ENCODE measurements at places on chromosomes 11 and 22.

GRCh38 chr11:117960406-117960805 is 25.8 kb upstream of the IL10RA start:
- no peak for DNase-seq

DNA sequence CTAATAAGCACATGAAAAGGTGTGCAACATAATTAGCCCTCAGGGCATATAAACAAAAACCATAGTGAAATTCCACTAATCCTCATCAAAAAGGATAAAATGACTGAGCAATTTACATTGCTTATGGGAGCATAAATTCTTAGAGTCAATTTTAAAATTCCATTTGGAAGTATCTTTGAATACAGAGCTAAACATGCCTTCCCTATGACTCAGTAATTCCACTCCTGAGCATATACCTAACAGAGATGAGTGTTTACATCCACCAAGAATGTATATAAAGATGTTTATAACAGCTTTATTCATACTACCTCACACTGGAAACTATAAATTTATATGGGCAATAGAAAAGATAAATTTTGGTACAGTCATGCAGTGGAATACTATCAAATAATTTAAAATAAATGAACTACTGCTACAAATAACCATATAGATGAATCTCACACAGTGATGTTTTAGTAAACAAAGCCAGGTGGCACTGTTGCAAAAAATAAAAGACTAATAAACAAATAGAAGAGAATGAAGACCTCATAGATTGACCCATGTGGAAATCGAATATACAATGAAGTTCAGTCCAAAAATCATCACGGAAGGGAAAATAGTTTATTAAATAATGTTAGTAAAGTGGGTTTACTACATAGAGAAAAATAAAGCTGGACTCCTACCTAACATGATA is 8.2 kb upstream of the OR2D2 start:
- no peak for DNase-seq

DNA sequence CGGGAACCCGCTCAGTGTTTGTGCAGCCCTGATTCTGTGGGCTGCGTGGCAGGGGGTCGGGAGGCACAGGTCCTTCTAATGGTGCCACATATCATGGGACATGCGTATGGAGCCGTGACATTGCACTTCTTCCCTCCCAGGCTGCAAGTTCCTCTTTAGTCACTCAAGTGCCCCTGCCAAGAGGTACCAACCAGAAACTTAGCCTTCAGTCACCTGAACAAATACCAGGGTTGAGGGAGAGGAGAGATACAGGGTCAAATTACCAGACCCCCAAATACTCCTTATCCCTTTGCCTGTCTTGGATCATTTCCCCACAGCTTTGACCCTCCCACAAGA is 209.1 kb downstream of the BUD13 start:
- no peak for DNase-seq

GRCh38 chr11:44760917-44761550 is 34.3 kb downstream of the TSPAN18 start:
- no peak for DNase-seq

- DNase-seq: no peak
Observed at GRCh38 chr11:120598517-120599257, 87.1 kb downstream of the GRIK4 start.

GRCh38 chr11:116445108-116446047 is 327.4 kb downstream of the BUD13 start:
- DNase-seq: no peak

- no peak for DNase-seq
Observed at GRCh38 chr11:114195981-114196731, 100.0 kb upstream of the NNMT start.

GRCh38 chr22:33785283-33785968 is 134.8 kb downstream of the LARGE1 start:
- no peak for DNase-seq

GRCh38 chr11:68832476-68833181 is 9.1 kb downstream of the CPT1A start:
- no peak for DNase-seq

GRCh38 chr22:23070418-23071229 is at the start of gene GNAZ:
Gene GNAZ, plus strand, starts transcription at chr22:23070519. Its CDS starts 25,177 bp downstream, at chr22:23095696.
- DNase-seq: no peak

- DNase-seq: no peak
Observed at GRCh38 chr11:77776455-77776854, 44.1 kb downstream of the RSF1 start.

DNA sequence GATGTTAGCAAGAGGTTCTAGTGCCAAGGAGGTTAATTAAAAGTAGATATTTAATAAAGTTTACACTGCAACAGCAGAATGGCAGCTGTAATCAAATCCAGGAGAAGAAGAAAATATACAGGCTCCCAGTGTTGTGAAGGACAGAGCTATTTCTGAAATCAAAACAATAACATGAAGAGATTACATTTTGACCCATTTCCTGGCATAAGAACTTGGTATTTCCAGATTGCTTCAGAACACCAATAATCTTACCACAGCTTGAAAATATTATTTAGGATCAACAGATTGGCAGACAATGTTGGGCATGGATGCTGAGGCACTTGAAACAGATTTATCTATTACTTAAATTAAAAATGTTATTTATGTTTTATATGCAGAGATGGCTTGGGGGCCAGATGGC is 692.5 kb downstream of the KCNA4 start:
- DNase-seq: no peak

GRCh38 chr11:134901542-134901941 is 489.5 kb upstream of the B3GAT1 start:
- DNase-seq: no peak

DNA sequence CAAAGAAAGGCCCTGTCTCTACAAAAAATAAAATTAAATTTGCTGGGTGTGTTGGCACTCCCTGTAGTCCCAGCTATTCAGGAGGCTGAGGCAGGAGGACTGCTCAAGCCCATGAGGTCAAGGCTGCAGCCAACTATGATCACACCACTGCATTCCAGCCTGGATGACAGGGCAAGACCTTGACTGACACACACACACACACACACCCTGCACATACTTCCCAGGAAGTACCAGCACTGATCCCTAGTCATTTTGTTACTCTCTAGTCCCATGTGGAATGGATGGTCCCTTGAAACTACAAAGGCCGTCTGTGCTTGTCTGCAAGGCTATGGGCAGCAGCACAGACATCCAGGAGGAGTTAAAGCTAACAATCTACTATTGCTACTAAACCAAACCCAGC is 59.7 kb upstream of the CYP2D6 start:
- no peak for DNase-seq

DNA sequence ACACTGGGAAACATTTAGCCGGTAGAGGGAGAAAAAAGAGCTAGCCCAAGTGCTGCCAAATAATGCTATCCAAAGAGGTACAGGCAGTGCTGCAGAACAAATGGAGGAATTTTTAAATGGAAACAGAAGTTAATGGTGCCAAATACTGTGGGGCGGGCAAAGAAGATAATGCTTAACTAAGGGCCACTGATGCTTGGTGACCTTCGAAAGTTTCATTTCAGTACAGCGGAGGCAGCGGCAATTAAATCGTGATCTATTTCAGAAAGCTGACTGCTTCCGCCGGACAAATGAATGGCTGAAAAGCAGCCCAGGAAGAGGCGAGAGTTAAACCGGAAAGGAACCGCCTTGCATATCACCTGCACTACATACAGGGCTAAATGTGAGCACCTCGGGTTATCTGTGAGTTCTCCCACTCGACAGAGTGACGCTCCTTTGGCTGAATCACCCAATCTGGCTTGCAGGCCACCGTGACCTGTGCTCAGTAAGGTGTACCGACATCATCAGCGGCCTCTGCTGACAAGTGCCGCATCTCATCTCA is 42.1 kb downstream of the CADM1 start:
- no peak for DNase-seq

DNA sequence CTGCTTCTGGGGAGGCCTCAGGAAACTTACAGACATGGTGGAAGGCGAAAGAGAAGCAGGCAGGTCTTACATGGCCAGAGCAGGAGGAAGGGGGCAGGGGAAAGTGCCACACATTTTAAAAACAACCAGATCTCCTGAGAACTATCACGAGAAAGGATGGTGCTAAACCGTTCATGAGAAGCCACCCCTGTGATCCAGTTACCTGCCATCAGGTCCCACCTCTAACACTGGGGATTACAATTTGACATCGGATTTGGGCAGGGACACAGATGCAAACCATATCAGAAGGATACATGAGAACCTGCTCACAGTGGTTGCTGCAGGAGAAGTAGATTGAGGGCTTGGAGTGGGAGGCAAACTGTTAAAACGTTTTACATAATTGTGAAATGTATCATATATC is 152.2 kb downstream of the ADAMTS15 start:
- DNase-seq: no peak

GRCh38 chr22:40556641-40557040 is 79.9 kb downstream of the MRTFA start:
- no peak for DNase-seq

DNA sequence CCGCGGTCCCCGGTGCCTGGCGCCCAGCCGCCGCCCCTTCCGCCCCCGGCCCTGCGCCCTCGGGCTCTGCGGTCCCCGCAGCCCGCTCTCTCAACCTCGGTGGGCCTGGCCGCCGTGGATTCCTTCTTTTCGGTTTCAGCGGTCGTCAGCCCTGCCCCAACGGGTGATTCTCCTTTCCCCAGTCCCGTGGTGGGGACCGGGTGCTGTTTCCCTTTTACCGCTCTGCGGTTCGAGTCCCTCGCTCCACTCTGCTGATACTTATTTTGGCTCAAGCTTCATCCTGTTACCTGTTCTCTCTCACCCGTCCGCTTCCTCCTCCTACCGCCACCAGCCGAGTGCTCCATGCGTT is 494 bp downstream of the ZDHHC5 start:
- DNase-seq: no peak

DNA sequence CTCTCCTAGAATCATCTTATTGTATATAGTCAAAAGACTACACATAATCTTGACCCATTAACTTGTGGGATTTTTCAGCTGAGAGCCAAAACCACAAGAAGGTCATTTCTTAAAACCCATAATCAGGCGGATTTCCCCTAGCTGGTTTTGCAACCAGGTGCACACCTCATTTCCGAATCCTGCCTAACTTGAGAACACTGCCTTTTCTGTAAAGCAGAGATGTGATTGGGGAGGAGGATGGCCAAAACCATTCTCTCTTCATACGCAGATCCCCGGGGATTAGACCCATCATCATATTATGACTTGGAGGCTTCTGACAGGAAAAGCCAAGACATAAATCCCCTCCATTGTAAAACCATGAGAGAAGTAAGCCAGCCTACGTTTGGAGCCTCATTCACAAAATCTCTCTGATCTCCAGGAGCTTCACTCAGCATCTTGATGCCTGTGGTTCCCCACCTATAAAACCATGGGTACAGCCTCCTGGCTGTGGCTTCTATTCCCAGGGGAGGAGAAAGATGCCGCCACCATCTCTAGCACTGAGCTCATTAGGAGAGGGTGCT is 191.3 kb downstream of the KIF18A start:
- DNase-seq: no peak

- no peak for DNase-seq
Observed at GRCh38 chr11:42473106-42473505, 838.7 kb upstream of the API5 start.

- no peak for DNase-seq
Observed at GRCh38 chr11:77411137-77411707, 62.7 kb downstream of the PAK1 start.

DNA sequence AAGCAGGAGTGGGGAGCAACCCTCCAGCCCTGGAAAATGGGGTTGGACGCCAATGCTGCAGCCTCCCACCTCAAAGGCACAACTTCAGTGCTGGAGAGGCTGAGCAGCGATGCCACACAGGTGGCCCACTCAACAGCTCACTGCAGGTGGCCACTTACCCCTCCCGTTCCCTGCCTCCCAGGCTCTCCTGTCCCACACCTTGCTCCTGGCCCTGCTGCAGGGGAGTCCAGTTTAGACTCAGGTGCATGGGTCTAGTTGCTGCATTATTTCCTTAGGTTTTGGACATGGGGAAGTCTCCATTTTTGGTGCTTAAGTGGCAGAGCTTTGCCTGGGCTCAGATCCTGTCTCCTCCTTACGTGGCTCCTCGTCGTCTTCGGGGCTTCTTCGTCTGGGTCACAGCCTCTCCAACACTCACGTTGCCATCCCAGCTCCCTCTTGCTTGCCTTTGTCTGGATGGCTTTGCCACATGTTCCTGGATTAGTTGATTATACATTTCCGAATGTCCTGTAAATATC is 898.3 kb downstream of the BRD1 start:
- DNase-seq: no peak

- no peak for DNase-seq
Observed at GRCh38 chr22:33035272-33035863, 22.8 kb downstream of the SYN3 start.

DNA sequence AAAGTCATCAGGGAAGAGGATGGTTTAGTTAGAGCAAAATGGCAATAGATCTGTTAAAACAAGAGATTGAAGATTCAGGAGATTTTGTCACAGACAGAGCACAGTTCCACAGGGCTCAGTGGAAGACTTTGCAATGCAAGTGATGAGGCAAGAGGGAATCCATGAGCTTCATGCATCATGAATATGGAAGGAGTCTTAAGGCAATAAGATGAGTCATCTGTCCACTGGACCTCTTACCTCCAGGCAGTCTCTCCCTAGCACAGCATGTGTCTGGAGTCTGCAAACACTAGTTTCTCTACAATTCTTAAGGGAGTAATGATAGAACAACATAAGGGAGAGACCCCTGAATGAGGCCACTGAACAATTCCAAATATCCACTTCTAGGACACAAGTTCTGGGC is 245.7 kb downstream of the NXPE2 start:
- DNase-seq: no peak

GRCh38 chr11:1006762-1007161 is 29.8 kb downstream of the MUC6 start:
- no peak for DNase-seq

- no peak for DNase-seq
Observed at GRCh38 chr11:119352857-119353260, 6.4 kb upstream of the MFRP start.

- no peak for DNase-seq
Observed at GRCh38 chr22:17811119-17811518, 36.9 kb upstream of the BID start.

- no peak for DNase-seq
Observed at GRCh38 chr11:38672445-38672844, 2074.4 kb upstream of the RAG2 start.

- DNase-seq: no peak
Observed at GRCh38 chr11:71934213-71934612, 5.4 kb downstream of the RNF121 start.

GRCh38 chr11:134471087-134471715 is 59.2 kb upstream of the B3GAT1 start:
- no peak for DNase-seq

GRCh38 chr22:39808081-39808480 is 85.5 kb downstream of the ENTHD1 start:
- no peak for DNase-seq

DNA sequence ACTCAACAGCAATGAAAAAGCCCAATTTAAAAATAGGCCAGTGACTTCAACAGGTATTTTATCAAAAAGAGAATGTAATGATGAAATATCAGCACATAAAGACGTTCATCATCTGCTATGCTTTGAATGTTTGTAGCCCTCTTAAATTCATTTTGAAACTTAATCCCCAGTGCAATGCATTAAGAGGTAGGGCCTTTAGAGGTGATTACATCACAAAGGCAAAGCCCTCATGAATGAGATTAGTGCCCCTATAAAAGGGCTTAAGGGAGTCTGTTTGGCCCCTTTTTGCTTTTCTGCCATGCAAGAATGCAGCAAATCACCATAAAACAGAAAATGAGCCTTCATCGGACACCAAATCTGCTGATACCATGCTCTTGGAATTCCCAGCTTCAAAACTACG is 637.0 kb downstream of the DLG2 start:
- no peak for DNase-seq

GRCh38 chr22:25197340-25197739 is 2.3 kb upstream of the CRYBB3 start:
- no peak for DNase-seq

All from cortex of kidney (tissue), 1 donor.